ENCODE measurements at places on chromosomes 12 and 14.

DNA sequence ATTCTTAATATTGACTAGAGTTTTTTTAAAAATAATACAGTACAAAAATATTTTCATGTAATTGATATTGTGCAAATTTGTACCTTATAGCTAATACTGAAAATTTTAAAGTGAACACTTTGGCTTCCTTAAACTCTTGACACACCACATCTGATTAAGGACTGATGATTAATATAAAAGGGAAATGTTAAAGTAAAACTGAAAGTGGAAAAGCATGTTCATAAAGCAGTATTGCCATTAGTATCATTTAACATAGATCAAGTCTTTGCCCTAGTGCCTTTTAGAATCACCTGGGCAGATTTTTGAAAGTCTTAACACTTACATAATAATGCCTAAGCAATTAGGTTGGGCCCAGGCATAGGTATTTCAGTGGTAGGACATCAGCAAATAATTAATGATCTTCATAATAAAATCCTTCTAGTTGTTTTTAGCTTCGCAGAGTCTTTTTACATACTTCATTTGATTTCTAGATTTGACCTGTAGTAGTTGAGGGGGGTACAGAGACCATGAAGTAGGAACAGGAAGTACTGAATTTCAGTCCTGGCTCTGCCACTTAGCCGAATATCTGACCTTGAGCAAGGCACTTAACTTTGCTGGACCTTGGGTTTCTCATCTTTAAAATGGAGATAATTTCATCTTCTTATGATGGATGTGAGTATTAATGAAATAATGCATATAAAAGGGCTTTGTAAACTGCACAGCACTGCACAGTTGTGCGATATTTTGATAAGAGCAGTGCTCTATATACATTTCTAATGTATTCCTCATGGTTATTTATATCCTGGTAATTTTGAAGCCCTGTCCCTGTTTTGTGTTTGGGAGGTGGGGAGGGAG, 43.7 kb downstream of the MARK3 start:
- DNase-seq, result no peak

DNA sequence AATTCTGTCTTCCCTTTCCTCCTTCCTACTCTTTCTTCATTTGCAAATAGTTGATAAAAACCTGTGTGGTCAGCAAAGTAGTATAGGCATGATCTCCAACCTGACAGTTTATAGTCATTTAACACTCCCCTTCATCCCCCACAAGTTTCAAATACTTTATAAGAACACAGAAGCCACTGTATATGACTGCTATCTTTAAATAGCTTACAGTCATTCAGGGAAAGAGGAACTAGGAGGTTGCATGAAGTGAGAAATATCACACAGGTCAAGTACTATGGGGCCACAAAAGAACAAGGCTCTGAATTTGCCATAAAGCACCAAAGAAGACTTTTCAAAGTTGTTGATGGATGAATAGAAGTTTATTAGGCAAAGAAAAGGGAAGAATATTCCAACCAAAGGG, 431.3 kb downstream of the NPAS3 start:
- no peak for DNase-seq

- no peak for DNase-seq
Measured at GRCh38 chr12:27500546-27500945, 23.5 kb upstream of the PPFIBP1 start.

DNA sequence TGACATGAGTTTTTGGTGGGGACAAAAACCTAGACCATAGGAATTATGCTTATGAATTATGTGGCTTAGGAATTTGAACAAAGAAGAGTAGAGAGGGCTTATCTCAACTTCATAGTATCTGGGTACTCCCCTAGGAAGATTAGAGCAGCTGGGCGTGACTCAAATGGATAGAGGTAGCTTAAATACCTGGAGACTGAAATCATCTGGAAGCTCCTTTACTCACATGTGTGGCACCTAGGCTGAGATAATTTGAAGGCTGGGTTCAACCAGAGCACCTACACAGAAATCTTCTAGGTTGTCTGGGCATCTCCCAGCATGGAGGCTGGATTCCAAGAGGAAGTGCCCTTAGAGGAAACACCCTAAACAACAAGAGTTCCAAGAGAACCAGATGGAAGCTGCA, 393.9 kb downstream of the ADAMTS20 start:
- DNase-seq, result no peak

- no peak for DNase-seq
Measured at GRCh38 chr12:71942259-71942658, 3.6 kb downstream of the TPH2 start.

DNA sequence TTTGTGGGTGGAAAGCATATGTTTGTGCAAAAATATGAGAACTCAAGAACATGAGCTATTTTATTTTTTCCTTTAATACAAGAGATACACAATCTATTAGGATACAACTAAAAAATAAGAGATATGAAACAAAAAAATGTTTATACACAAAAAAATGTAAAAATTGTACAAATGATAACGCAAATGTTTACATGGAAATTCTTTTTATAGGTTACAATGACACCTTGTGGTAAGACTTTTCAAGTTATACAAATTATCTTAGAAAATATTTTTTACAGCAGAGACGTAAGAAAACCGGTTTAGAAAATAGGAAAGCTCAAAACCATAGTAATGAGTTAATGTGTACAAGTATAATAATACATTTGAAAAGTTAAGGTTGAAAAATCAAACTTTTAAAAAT, 25.5 kb downstream of the CEP83 start:
- DNase-seq, result no peak

DNA sequence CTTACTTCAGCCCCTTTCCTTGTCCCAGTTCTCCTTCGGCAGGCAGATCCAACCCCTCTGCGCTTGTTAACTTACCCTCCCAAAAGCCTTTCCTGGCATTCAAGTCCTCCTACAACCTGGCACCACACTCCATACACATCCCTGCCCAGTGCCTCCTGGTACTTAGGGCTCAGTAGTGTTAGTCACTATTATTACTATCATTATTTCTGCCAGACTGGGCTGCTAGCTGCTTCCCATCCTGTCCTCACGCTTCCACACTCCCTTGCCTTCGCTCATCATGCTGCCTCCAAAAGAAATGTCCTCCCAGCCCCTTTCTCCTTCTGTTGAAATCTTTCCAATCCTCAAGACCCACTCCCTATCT, 1.6 kb upstream of the HDAC7 start:
- peak; percentile 65 for DNase-seq

DNA sequence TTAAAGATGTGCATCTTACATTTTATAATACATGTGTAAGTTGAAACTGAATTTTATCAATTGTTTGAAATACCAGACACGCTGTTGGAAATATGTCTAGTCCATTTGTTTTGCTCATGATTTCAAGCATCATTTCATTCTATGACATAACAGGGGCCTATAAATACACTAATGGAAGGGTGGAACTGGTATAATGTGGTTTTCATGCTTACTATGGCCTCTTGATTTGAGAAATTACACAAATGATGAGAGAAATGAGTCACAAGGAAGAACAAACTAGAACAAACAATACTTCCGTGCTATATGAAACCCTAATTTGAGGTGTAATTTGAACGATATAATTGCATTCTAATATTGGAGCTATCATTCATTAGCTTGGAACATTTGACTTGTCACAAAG, 663.4 kb downstream of the SLC16A7 start:
- DNase-seq, result no peak

DNA sequence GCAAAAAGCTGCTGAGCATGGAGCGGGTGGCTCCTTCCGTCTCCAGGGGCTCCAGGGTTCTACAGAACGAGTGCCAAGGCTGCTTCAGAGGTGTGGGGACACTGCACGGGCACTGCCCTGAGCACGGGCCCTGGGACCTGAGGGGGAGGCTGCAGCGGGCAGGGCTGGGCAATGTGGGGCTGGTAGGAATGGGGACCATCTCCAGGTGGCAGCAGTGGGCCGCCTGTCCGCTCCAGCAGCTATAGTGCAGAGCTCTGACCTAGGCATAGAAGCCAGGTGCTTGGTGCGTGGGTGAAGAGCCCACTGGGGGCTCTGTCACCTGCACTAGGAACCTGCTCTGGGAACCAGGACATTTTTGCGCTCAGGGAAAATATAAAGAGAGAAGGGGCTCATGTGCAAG, 22.3 kb downstream of the HDAC7 start:
- no peak for DNase-seq

DNA sequence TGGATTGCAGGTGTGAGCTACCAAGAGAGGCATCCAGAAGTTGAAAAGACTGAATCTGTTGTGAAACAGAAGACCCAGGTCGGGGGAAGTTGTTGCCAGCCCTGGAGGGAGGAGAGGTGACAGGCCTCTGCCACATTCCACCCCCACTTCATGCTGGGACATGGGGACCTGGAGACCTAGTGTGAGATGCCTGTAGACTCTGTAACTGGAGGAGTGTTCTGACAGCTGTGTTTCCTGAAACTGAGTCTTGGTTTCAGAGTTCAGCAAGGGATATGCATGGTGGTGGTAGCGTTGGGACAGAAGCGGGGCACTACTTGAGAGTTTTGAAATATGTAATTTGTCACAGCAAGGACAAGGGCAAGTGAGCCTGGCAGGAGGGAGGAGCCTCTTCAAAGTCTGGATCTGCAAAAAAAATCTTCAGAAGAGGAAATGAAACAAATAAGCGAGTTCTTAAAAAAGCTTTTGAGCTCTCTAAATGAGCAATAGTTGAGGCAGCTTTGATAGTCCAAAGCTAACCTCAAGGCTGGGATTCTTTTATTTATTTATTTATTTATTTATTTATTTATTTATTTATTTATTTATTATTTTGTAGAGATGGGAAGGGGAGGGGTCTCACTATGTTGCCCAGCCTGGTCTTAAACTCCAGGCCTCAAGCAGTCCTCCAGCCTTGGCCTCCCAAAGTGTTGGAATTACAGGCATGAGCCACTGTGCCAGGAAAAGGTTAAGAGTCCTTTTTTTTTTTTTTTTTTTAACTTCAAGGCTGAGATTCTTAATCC, 58.9 kb upstream of the EEA1 start:
- DNase-seq, result no peak

Data from amniotic epithelial cell (primary cell).